ENCODE measurements at places on chromosomes 7 and 10. TPM values are rescaled to one million over a fixed set of nuclear protein-coding genes. Genes with fewer than 3 reads are reported as not detected.

Gene PROSER2
- 13.7 TPM for total RNA-seq

Gene TCAF1
- total RNA-seq, result 46.8 TPM

Gene AGR2
- total RNA-seq, result not detected

Gene OR2F1
- not detected for total RNA-seq

Gene PTPN20
- not detected for total RNA-seq

Gene GPC2
- total RNA-seq, result 45.2 TPM

Gene CALHM3
- total RNA-seq, result not detected

Gene SPOCK2
- 1.8 TPM for total RNA-seq

Gene GIMAP2
- total RNA-seq, result not detected

Gene COMTD1
- total RNA-seq, result 29.9 TPM

Gene SLC13A1
- not detected for total RNA-seq

Gene GBX1
- total RNA-seq, result not detected

Gene NRAP
- not detected for total RNA-seq

Gene FAM25A
- not detected for total RNA-seq

Gene FOXP2
- total RNA-seq, result not detected

Gene APBB1IP
- total RNA-seq, result not detected

DNA sequence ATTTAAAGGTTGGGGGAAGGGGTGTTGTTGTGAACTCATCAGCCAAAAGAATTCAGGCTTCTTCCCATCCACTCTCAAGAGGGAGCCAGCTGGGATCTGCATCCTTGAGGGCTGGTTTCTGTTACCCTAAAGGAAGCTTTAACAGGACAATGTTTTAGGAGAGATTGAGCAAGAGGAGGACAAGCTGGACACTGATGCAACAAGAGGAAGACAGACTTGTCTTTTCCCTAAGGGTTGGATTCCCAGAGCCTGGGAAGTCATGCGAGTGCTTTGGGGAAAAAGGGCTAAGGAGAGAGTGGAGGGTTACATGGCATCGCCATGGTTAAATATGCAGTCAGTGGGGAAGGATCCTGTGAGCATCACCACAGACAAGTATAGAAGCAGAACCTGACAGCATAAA is 47.6 kb upstream of the PDE1C start:
- no peak for DNase-seq

DNA sequence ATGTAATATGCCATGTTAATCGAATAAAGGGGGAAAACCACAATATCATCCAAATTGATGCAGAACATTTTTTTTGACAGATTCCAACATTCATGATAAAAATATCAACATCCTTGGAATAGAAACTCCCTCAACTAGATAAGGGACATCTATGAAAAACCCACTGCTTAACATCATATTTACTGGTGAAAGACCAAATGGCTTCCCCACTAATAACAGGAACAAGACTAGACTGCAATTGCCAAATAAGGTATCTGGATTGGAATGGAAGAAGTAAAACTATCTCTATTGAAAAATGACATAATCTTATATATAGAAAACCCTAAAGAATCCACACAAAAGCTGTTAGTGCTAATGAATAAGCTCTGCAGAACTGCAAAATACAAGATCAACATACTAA is 27.8 kb downstream of the SMURF1 start:
- DNase-seq, result no peak

- DNase-seq, result no peak
These were observed 43.5 kb downstream of the MCU start for GRCh38 chr10:72735288-72735936.

DNA sequence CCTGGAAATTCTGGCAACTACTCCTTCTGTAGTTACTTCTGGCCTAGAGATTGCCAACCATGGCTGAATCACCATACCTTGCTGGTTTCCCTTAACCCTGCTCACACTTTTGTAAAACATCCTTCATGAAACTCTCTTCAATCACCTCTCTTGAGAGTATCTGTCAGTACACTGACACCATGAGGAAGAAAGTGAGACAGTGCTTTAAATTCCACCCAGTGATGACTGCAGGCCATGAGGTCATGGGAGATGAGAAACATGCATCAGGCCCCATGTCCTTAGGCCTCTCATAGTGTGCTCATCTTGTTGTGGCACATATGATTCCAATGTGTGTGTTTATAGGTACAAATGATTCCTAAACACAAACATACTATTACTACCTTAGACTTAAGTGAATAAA is 24.6 kb upstream of the NAMPT start:
- DNase-seq, result no peak

DNA sequence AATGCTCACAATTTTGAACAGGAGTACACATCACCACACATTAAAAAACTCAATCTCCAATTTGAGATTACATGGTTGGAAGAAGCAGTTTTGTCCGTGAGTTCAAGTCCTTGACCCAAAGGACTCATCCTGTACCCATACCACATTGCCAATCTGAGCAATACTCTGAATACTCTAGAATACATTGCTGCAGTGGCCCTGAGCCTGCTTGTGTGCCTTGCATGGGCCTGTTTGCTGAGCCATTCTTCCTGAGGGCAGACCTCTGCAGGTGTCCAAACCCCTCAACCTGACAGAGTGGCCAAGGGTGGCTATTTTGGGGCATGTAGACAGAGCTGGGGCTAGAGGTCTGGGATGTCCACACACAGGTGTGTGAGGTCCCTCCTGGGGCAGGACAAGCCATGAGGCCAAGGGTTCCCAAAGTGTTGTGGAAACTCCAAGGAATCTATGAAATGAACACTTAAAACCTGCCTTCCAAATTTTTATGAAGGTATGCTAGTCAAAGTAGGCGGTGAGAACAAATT is 15.5 kb downstream of the AGMO start:
- peak; percentile 33 for DNase-seq

DNA sequence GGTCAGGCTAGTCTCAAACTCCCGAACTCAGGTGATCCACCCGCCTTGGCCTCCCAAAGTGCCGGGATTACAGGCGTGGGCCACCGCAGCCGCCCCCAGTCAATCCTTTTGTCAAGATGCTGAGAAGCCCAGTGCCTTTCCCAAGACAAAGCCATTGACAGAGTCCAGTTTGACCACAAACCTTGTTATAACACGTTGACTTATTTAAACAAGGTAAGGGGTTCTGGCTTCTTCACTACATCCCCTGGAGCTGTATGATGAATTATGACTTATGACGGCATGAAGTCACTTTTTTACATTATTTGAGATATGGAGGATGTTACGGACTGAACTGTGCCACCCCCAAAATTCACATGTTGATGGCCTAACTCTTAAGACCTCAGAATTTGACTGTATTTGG is 5.8 kb upstream of the SEC61G start:
- DNase-seq, result no peak

DNA sequence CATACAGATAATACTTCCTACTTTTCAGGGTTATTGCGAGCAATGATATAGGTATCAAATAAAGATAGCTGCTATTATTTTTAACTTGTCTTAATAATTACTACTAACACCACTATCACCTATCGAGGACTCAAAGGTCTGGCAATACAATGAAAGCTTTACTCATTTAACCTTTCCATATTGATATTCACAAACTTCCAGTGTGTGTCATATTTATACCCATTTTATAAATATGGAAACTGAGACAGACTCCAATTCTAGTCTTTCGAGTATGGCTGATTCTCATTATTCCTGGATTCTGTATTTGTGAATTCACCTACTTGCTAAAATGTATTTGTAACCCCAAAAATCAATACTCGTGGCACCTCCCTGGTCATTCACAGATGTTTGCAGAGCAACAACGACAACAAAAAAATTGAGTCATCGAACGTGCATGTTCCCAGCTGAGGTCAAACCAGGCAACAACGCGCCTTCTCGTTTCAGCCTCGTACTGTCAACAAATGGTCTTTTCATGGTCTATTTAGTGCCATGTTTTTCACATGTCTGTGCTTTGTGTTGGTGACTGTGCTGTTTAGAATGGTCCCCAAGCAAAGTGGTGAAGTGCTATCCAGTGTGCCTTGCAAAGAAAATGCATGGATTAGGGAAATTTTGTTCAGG is 51.7 kb downstream of the SMURF1 start:
- DNase-seq, result no peak

GRCh38 chr7:30134611-30135300 is at the start of gene MTURN:
Gene MTURN, plus strand, starts transcription at chr7:30134986. Its CDS starts 151 bp downstream, at chr7:30135137.
- peak; percentile 95 for DNase-seq

- DNase-seq, result no peak
These were observed 10.3 kb downstream of the TECPR1 start for GRCh38 chr7:98241674-98242241.

DNA sequence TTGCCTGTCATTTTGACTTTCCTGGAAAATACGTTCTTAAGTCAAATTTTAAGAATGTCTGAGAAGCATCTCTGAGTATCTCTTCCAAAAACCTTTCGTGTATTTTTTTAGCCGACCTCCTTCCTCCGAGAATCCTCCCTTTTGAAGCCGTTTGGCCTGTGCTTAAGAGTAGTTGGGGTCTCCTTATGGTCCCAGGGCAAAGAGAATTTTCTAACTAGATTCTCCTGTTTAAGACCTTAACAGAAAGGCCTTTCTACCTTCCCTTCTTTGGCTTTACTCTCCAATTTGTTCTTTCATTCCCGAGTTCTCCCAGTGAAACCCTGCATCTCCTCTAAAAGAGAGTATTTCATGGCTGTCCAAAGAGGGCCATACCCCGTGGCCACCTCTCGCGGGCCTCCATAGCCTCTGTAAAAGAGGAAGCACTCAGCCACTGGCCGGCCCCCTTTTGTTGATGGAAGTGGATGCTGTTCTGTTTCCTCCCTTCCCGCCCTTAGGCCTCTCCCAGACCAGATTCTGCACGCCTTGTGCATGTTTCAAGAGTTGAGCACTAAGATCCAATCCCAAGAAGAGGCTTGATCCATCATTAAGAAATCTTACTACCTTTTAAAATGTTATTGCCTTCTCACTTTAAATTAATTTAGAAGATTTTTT is 6.6 kb upstream of the FEZF1 start:
- peak; percentile 64 for DNase-seq

DNA sequence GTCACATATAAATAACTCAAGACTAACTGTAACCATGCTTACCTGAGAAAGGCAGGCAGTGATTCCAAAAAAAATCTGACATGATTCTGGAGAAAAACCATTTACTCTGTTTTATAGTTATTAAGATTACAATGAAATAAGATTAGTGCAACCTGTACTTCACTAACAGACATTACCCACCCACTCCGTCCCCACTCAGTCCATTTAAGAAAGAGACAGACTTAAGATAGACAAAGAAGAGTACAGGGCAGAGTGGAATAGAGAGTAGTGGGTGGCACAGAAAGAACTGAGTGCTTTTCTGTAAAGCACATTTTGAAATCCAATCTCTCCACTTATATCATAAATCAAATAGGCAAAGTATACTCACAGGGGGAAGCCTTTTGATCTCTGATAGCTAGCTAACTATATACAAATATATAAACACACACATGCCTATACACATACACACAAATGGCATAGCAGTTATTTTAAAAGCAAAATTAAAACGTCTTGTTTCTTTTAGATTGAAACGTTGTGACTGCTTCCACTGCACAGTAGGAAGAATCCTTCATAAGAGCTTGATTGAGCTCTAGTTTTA is 11.9 kb downstream of the PAXIP1 start:
- DNase-seq, result no peak

- no peak for DNase-seq
These were observed 6.8 kb downstream of the GNGT1 start for GRCh38 chr7:93913197-93913596.

- DNase-seq, result no peak
These were observed 299.4 kb downstream of the LRRTM3 start for GRCh38 chr10:67225226-67225625.

- DNase-seq, result no peak
These were observed 303.1 kb downstream of the WDR11 start for GRCh38 chr10:121154310-121154709.

GRCh38 chr7:139131601-139132041 is 22.1 kb upstream of the ZC3HAV1 start:
- no peak for DNase-seq

DNA sequence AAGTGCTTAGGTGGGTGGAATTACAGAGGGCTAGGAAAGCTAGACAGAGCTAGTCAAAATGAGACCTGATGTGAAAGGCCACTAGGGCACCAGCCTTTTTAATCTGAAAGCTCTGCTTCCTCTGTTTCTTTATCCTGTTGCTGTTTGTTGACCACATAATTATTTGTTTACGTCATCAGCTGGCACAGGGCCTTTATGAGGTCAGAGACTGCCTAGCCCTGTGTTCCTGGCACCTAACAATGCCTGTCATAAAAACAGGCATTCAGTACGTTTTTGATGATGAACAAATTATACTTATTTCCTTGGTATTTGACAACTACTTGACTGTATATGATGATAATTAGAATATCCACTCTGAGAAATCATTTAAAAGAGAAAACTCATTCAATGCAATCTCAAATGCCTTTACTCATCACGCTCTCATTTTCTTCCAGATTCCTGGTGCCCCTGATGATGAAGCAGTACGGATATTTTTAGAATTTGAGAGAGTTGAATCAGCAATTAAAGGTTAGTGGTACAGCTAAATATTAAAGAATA is 26.0 kb downstream of the RBM17 start:
- DNase-seq, result no peak

DNA sequence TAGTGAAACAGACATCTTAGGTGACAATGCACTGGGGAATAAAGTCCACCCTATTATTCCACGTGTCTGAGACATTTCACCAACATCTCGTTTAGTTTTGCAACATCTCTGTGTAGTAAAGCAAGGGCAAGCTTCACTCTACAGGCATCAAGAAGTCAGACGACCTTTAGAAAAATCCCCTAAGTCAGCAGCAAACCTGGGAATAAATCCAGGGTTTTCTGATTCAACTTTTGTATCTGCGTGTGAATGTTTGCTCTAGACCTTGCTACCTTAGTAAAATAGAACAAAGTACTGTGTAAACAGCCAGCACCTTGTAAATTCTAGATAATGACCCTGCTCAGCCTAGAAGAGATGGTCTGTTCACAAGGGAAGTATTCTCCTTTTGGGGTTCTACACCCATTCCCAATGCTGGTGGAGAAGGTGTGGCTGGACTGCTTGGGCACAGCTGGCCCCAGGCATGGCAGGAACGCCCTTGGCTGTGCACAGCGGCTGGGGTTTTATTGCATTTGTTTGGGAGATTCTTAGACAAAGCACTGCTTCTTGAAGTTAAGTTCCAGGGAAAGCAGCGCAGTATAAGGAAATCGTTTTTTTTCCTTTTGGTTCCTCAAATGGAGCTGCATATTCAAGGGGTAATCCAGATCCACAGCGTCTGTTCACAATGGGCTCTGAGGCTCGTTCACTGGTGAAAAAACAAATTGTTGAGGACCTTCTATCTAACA is 38.3 kb upstream of the GALNTL5 start:
- no peak for DNase-seq

DNA sequence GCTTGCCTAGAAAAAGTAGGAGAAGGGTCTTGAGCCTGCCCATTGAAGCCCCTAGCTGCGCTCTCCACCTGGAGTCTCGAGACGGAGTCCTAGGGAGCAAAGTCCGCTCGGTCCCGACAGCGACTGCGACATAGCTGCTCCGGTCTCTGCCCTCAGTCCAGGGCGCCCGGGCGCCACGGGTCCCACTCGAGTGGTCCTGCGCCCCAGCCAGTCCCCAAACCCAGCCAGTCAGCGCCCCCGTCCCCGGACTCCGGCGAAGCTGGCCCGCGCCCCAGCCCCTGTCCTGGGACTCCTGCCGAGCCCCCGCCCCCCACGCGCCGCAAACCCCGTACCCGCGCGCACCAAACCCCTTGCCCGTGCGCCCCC is 490 bp downstream of the TNS3 start:
- no peak for DNase-seq

GRCh38 chr7:28626624-28627262 is 214.4 kb downstream of the CREB5 start:
- DNase-seq, result peak; percentile 56

- no peak for DNase-seq
These were observed 85.2 kb downstream of the ARHGAP22 start for GRCh38 chr10:48519481-48520183.

- no peak for DNase-seq
These were observed 569.5 kb upstream of the MGMT start for GRCh38 chr10:128897401-128898129.

Data from H9 (cell line).